ENCODE measurements at places on chromosomes 16 and 17.

DNA sequence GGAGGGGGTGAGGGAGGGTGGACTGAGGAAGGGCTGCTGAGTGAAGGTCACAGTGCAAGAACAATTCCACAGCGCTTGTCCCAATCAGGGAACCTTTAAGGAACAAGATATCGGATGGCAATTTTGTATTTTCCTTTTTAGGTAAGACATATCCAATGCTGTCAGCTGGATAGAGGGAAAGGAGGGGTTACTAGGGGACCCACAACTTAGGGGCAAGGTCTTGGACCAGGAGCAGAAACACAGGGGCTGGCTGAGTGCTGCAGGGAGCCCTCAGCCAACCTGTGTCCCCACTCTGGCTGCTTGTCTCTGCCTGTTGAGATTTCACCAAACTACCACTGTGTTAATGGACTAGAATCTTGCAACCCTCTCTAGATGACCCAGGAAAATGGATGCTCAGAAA, 47.6 kb downstream of the AKAP1 start:
- no peak for DNase-seq

DNA sequence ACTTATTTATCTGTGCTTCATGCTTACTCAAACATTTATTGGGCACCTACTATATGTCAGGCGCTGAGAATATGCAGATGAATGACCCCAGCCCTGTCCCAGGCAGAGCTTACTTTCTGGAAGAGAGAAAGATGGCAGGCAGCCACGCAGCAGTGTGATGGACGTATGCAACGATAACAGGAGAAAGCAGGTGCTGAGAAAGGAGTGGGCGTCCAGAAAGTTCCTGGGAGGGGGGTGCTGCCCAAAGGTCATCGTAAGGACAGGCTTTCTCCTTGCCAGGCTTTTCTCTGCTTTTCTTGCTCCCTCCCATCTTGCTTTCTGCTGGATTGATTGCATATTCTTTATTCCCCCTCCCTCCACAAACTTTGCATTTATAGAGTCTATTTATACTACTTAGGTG, 124.5 kb downstream of the GAS7 start:
- DNase-seq: no peak

GRCh38 chr17:81261096-81261495, 22.0 kb downstream of the NDUFAF8 start:
- no peak for DNase-seq

DNA sequence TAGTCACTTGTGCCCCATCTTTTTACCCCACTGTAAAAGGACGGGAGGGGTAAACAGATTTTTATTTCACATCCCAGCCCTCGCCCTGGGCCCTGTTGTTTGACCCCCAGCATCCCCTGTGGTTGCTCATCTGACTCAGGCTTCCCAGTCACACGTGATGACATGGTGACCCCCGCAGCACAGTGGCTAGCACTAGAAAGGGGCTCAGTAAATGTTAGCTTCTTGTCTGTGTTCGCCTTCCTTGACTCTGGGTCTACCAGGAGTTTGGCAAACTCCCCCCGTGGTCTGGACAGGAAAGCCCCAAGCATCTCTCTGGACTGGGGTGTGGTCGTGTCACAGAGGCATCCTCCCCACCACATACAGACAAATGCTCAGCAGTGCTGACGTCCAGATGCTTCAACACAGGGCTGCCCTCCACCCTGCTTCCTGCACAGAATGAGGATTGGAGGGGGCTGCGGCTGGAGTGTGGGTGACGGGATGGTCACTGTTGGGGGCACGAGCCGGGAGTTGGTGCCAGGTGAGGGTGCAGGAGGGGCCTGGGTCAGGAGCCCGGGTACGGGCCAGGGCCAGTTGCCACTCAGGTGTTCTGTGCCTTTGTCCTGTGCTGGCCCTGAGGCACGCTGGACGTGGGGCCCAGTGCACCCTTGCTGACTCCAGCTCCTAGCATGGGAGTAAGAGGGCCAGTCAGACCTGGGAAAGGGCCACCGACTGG, 69.1 kb downstream of the METRNL start:
- no peak for DNase-seq

DNA sequence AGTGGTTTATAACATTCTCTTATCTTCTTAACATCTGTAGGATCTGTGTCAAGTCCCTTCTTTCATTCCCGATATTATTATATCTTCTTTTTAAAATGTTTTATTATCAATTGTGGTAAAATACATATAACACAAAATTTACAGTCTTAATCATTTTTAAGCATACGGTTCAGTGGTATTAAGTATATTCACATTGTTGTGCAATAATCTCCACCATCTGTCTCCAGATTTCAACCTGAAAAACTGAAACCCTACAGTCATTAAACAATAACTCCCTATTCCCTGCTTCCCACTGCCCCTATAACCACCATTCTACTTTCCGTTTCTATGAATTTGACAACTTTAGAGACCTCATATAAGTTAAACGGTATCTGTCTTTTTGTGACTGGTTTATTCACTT, 45.5 kb downstream of the CEP112 start:
- DNase-seq: no peak

DNA sequence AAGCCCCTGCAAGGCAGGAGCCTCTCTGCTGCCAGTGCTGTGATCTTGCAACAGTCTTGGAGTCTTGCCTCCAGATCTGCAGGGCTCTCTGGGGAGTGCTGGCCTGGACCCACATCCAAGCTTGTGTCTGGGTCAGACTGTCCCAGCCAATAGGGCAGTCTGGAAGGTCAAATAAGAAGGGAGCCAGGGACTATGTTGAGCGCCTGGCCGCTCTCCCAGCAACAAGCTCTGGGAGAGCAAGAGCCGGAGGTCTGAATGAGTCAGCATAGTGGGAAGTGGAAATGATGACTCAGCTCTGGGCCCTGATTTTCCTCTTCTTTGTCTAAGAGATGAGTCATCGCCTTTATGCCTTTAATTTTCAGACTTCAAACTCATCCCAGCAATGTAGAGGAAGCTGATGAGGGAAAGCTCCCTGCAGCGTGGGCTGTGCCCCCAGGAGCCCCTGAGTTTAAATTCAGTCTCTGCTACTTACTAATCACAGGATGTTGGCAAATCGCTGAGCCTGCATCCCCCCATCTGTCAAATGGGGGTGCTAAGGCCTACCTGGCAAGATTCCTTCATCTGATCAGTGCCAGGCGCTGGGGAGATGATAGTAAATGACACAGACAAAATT, 43.6 kb upstream of the HAPSTR1 start:
- no peak for DNase-seq

DNA sequence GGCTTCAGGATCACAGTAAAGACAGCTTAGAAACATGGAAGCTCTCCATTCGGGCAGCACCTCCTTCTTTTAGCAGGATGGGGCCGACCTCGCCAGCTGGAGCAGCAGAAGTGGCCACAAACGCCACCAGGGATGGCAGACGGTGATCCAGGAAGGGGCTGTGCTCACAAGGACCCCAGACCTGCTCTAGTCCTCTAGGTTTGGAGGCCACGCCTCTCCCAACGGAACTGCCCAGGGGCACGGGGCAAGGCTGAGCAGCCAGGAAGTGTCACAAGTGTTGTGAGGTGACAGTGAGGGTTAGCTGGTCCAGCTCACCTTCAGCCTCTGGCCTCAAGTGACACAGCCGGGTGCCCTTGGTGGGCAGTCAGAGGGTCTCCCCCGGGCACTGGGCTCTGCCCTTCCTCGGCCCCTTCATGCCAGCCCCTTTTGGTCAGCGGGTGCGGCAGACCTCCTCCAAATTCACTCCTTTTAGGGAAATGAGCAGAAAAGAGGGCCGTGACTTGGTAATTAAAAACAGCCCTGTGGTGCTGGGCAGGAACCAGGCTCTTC, 20.4 kb downstream of the CEP295NL start:
- no peak for DNase-seq

GRCh38 chr16:67667453-67667816, 821 bp downstream of the C16orf86 start:
- DNase-seq: no peak

GRCh38 chr16:2143878-2144485, 4.4 kb upstream of the RAB26 start:
- no peak for DNase-seq

DNA sequence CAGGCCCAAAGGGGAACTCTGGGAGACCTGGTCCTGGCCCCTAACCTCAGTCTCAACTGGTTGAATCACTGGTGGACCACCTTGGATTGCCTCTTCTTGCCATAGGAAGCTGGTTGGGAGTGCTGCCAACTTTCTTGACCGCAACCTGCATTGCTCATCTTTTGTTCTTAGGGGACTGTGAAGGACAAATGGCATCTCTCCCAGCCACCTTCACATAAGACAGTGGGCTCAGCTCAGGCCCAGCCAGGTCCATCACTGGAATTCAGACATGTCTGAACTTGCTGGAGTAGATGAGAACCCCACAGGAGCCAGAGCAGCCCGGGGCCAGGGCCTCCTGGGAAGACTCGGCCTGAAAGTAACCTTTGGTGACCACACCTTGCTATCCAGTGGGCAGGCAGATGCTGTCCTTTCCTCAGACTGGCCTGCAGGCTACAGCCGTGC, 18.8 kb downstream of the ADORA2B start:
- no peak for DNase-seq

DNA sequence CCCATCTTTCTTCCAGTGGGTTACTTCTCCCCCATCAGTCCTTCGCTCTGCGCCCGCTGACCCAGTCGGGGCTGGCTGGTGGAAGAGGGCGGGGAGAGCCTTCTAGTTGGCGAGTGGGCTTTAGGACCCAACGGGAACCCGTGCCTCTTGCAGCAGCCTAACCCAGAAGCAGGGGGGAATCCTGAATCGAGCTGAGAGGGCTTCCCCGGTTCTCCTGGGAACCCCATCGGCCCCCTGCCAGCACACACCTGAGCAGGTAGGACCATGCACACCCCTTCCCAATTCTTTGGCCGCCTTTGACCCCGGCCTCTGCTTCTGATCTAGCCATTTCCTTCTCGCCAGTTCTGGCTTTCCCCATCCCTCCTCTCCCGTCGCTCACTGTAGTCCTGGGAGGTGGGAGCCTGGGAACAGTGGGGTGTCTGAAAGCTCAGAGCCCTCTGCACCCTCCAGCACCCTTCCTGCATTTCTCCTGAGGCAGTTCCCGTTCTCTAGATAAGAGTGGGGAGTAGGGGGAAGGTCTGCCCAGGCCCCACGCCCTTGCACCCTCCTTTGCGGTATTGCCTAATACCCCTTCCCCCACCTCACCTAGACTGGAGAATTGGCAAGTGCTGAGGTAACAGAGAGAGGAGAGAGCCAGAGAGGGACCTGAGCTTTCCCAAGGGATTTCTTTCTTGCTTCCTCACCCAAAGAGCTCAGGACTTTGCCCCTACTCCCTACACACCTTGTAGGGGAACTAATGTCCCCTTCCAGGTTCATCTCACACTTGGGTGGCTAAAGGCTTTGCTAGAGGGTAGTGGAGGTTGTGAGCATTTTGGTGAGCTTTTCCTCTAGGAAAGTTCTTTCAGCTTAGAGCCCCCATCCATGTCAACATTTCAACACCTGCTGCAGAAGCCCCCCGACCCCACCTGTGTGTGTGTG, at the start of gene RARA:
TSS of gene RARA (plus strand) at position 150 of the 918 bp plus-strand sequence. CDS start 22,039 bp downstream, outside the sequence.
- DNase-seq: no peak

GRCh38 chr17:13728781-13729180, 127.1 kb upstream of the HS3ST3A1 start:
- DNase-seq: no peak

GRCh38 chr16:13207151-13207550, 305.8 kb downstream of the SHISA9 start:
- no peak for DNase-seq

DNA sequence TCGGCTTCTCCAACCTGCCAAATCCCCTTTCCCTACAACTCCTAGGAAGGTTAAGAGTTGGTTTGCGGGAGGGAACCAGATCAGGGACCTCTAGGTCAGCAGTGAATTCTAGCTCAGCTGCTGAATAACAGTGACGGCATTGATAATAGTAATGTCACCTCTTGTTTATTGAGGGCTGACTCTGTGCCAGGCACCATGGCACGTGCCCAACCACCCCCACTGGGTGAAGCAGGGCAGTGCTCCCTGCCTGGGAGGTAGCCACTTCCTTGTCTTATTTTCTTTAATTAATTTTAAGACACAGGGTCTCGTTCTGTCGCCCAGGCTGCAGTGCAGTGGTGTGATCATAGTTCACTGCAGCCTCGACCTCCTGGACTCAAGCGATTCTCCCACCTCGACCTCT, 5.5 kb upstream of the PPL start:
- DNase-seq: no peak

- DNase-seq: no peak
Observed at GRCh38 chr16:81520560-81521135, 76.0 kb downstream of the CMIP start.

GRCh38 chr17:73430165-73430680, 118.4 kb upstream of the CDC42EP4 start:
- no peak for DNase-seq

DNA sequence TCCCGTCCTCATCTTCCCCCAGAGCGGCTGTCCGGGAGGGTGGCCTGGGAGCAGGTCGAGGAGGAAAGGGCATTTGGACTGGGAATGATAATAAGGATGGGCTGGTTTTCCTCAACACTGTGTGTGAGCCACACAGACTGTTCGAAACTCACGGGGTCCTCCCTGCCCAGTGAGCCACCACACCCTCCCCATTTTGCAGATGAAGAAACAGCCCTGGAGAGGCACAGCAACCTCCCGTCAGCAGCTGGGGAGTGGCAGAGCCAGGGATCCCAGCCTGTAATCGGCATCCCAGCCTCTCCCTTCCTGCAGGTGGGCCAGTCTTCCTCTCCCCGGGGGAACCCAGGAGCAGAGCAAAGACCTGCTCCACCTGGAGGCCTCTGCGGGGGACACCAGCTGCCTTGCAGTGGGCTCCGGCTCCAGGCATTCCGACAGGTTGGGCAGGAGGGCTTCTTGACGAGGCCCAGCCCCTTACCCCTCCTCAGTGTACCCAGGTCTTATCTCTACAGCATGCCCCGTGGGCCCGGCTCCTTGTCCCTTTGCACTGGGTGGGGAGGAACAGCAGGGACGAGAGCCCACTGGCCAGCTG, 23.8 kb downstream of the ENGASE start:
- no peak for DNase-seq

- DNase-seq: no peak
Observed at GRCh38 chr17:2716649-2717048, 5.1 kb upstream of the CLUH start.

DNA sequence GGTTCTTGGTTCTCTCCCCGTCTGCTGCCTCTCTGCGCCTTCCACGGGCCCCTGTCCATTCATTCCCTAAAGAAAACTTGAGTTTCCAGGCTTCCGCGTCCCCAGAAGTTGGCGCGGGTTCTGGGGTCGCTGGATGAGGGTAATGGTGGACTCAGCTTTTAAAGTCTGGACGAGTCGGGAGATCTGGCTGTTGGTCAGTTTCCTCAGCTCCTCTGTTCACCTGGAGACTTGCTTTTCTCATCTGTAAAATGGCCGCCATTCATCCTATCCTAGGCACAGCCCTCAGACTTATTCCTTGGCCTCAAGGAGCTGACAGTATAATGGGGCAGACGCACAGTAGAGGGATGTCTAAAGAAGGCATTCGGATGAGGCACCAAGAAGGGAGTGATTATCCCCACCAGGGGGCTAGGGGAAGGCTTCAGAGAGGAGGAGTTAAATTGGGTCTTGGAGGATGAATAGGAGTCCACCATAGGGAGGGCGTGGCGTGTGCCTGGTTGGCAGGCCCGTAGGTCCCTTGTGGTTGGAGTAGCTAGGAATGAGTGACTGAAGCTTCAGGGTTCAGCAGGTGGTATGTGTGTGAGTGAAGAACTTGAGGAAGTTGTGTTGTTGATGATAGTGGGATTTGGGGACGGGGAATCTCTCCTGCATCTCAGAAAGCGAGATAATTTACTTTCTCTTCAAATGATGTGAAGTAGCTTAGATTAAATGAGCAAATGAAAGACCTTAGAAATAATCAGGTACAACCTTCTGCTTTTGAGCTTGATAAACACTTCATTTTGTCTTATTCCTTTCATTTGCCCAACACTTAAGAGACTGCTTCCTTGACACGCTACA, 652 bp downstream of the VPS35L start:
- DNase-seq: no peak
